ENCODE measurements at places on chromosomes 3 and 15.

- no peak for DNase-seq
Observed at GRCh38 chr3:124565013-124565412, 165.2 kb upstream of the UMPS start.

DNA sequence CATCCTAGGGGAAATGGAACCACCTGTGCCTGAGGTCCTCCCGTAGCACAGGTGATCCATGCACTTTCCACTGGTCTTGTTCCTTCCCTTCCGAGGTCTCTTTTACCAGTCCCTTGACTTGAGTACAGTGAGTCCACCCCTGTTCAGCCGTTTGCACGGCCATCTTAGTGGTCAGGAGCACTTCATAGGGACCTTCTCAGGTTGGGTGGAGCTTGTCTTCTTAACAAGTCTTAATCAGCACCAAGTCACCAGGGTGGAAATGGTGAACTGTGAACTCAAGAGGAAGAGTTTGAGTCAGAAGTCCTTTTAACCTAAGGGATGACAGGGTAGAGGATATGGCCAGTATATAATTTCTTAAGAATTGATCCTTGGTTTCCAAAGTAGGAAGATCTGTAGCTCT lies 21.4 kb downstream of the ARL8B start:
- no peak for DNase-seq

DNA sequence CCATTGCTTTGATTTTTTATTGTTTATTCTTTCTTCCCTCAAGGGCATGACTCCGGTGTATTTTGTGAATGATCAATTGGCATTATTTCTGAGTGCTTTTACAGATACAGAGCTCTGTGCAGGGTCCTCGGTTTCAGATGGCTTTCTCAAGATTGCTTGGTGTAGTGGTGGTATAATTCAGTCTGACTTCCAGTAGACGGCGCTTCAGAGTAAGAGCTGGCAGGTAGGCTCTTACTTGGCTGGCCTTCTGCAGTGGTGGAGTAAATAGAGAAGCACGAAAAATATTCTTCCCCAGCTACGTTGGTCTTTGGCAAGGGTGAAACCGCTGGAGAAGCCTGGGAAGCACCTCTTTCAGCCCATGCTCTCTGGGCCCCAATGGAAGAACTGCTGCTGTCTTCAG lies 723.0 kb upstream of the BCHE start:
- DNase-seq: no peak

- no peak for DNase-seq
Observed at GRCh38 chr3:160577556-160578195, 12.3 kb upstream of the KPNA4 start.
